ENCODE measurements at places on chromosomes 2 and 18.

- DNase-seq: no peak
These were observed 12.9 kb downstream of the ZNF397 start for GRCh38 chr18:35253655-35254287.

DNA sequence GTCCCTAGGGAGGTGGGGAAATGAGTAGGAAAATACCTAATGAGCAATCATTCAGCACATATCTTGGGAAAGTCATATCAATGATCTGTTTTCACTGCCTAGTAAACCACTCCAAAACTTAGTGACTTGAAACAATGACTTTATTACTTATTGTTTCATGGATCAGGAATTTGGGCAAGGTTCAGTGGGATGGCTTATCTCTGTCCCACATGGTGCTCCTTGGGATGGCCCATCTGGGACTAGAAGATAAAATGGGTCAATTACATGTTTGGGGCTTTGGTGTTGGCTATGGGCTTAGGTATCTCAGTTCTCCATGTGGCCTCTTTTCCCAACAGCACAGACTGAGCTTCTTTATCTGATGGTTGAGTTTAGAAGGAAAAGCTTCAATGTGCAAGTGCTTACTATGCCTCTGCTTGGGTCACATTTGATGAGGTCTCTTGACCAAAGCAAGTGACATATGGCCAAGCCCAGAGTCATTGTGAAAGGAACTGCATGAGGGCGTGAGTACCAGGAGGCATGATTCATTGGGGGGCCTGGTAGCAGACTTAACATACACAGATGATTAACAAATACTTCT is 218.1 kb upstream of the TNP1 start:
- no peak for DNase-seq

DNA sequence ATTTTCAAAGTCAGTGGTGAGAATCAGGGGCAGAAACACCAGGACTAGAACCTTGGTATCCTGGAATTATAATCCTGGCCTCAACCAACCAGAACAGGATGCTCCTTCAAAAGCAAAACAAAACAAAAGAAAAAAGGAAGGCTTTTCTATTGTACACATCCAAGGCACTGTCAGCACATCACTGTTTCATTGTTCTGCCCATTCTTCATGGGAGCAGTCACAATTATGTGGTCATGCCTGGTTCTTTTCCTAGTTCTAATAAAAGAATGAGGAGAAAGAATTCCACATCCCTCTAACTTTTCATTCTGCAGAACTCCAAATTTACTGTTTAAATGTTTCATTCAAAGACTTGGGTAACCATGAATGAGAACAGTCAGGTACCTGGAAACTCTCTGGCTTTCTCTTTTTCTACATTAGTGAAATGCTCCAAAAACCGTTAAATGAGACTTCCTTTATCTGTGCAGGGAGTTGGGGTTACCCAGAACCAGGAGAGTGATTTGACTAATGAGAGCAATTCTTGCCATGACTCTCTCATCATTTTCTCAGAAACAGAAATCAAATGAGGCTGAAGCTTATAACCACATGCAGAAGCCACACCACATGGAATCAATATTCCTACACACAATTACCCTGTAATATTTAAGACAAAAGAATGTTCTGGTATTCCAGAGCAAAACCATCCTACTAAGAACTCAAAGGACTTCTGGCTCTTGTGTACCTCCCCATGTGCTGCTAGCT is 110.9 kb upstream of the CCDC150 start:
- DNase-seq: no peak

DNA sequence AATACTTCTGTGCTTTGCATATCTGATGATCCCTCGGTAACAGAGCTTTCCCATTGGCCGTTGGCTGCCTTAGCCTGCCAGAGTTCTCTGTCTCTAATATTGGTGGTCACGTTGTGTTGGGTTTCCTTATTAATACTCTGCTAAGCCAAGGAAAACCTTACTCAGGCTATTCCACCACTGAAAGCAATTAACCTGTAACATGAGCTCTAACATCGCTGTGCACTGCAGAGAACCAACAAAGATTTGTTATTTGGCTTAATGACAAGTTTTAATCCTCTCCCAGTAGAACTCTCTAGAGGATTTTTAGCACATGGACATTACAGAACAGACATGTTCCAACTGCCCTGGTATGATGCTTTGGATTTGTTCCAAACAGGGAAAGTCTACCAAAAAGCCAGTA is 825.9 kb upstream of the POU3F3 start:
- DNase-seq: no peak

DNA sequence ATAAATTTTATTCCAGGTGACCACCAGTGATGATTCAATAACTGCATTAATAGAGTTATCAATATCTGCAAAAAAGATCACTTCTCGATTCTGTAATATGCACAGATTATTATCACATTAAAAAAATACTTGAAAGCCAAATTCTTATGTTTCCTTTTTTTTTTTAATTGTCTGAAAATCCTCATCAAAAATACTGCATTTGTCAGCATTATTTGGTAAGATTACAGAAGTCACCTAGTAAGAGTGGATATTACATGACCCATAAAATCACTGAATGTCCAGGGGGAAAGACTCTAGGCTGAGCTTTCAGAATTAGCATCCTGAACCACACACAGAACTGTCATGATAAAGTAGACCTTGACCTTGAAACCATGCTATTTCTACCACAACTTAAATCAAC is 617.2 kb upstream of the CDH7 start:
- DNase-seq: no peak

- DNase-seq: no peak
These were observed 69.0 kb upstream of the LMAN1 start for GRCh38 chr18:59428018-59428417.

DNA sequence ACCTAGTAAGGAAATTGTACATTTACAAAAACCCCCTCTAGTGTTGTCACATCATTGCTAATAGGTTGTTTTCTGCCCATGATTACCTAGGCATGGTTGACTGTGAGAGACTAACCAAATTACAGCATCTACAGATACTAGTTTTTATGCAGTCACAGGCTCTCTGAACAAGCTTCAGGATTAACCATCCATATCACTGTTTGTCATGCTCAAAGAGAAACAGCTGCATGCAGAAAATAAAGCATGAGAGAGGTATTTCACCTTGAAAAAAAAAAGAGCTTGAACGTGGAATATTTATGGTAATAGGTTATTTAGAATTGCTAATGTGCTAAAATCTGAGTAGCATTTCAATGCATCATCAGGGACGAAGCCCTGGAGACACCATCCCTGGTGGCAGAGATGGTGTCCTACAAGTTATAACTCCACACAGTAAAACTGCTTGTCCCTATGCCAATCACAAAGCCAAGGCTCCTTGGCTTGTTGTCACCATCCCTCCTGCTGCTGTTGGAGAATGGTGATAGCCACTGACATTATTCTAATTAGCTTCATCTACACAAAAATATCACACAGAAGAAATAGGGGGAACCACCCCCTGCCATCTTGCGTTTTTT is 5.4 kb downstream of the NEB start:
- no peak for DNase-seq

DNA sequence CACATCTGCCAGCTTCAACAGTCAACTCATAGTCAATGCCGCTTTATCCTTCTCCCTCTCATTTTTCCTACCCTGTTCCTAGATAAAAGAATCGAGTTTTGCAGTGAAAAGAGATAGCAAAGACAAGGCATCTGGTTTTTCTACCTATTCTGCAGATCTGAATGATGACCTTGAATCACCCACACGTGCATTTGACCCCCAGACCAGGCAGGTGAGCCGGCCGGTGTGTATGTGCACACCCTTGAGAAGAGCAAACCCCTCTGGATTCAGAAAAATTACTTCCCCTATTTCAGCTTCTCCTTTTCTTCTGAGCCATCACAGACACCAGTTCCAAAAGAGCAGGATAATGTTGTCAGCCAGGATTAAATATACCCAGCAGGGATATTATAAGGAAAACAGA is 115.6 kb upstream of the ST6GAL2 start:
- no peak for DNase-seq

DNA sequence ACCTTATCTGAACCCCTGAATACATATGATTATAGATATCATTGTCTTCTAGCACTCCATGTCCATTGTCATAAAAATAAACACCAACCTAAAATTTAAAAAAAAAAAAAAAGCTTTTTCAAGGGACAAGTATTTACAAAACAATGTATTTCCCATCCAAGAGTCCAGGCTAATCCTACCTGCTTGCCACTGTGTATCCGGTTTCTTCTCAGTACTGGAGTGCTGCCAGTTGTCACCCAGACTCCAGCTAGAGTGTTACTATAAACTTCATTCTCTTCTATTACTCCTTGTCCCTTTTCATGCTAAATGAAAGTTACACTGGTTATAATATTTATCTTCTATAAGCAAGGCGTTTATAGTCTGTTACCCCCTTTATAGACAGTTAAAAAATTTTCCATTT is 35.8 kb downstream of the MSH6 start:
- DNase-seq: no peak

DNA sequence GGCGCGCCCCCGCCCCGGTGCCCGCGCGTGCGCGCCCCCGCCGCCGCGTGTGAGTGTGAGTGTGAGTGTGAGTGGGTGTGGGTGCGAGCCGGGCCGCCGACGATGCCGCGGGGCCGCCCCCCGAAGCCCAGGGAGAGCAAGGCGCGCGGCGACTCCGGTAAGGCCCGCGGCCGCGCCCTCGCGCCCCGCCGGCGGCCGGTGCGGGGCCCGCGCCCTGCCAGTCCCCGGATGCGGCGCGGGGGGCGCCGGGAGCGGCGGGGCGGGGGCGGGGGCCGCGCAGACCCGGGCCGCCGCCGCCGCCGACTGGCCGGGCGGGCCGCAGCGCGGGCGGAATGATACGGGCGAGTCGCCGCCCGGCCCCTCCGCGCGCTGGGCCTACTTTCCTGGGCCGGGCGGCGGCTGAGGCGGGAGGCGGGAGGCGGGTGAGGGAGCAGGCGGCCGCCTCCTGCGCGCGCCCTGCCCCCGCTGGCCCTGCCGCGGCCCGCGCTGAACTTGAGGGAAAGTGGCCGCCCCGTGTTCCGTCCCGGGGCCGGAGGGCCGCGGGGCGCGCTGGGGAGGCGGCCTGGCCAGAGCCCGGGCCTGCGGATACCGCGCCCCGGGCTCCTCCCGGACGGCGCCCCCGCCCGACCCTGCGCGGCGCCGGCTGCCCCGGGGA is at the start of gene ZNF236:
Gene ZNF236, plus strand, starts transcription at position 52 of the 655 bp plus-strand sequence. Its CDS starts 51 bp downstream, at position 103.
- DNase-seq: peak; percentile 72

GRCh38 chr2:156349605-156350004 is 17.1 kb upstream of the NR4A2 start:
- DNase-seq: no peak

GRCh38 chr2:142144547-142144946 is 13.7 kb upstream of the LRP1B start:
- DNase-seq: no peak

GRCh38 chr18:23458830-23459529 is 5.9 kb downstream of the RIOK3 start:
- DNase-seq: no peak

DNA sequence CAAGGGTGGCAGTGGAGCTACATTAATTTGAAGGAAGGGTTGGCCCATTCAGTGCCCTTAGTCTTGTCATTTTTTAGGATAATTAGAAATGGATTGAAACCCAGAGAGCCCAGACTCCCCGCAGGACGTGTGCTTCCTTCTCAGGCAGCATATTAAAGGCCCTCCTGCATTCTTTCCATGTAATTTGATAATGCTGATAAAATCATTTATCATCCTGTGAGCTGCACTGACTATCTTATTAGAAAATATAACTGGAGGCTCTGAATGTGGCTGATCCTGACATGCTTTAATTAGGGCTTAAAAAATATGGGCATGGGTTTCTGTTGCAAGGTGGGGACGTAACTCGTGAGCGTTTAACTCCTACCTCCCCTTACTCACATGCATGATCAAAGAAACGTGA is 148.1 kb downstream of the ACKR3 start:
- DNase-seq: no peak

DNA sequence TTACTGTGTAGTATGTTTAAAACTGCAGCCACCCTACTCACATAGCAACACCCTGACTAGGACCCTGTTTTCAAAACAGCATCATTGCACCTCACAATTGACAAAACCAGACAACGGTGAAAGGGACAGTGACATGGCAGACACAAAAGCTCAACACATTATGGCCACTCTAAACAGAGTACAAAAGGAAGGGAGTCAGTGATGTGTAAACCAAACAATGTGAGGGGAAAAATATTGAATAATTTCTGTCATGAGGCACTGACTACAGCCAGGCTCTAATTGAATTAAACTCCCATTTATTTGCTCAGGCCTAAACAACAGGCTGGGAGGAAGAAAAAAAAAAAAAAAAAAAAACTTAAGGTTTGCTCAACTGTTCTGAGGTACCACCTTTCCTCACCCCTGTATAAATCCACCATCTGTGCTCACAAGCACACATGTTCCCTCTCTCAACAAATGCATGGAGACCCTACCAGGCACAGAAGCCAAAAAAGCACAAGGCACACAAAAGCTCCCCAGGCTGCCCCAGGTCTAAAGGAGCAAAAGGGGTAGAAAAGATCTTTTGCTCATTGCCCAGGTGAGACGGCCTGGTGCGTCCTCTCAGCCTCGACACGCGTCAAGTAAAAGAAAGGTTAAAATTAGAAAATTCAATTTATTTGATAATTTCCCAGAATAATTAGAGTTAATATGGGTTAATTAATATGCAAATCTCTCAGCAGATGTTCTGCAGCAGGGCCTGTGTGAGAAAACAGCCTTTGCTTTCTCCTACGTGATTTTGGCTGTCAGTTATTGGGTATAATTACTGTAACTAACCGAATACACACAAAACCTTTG is 80.9 kb downstream of the ZEB2 start:
- no peak for DNase-seq

- DNase-seq: no peak
These were observed 36.1 kb upstream of the SPTBN1 start for GRCh38 chr2:54419855-54420523.

DNA sequence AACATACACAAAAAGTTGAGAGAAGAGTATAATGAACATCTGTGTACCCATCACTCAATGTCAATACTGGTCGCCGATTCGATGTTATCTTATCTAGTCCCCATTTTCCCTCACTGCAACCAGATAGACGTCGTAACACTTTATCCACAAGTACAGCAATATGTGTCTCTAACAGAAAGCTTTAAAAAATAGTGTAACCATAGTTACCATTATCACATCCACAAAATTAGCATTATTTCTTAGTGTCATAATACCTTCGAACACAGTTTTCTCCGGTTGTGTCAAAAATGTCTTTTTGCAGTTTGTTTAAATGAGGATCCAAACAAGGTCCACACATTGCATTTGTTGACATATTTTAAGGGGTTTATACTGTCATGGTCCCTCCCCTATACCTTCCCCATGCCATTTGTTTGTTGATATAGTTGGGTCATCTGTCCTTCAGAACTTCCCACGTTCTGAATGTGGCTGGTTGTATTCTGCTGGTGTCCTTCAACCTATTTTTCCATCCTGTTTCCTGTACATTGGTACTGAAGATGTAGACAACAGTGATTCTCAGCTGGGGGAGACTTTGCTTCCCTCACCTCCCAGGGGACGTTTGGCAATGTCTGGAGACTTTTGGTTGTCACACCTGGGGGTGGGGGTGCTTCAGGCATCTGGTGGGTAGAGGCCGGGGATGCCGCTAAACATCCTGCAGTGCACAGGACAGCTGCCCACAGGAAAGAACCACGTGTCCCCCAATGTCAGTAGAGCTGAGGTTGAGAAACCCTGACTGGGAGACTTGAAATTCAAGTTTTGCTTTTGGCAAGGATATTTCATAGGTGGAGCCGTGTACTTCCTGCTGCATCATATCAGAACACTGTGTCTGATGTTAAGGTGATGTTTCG is 72.7 kb upstream of the SPRED2 start:
- no peak for DNase-seq

- DNase-seq: no peak
These were observed 19.6 kb downstream of the RDH14 start for GRCh38 chr2:18540872-18541271.

Data from effector memory CD8-positive, alpha-beta T cell (primary cell).